ENCODE measurements at places on chromosomes 16 and 17. TPM values are rescaled to one million over a fixed set of nuclear protein-coding genes. Genes with fewer than 3 reads are reported as not detected.

DNA sequence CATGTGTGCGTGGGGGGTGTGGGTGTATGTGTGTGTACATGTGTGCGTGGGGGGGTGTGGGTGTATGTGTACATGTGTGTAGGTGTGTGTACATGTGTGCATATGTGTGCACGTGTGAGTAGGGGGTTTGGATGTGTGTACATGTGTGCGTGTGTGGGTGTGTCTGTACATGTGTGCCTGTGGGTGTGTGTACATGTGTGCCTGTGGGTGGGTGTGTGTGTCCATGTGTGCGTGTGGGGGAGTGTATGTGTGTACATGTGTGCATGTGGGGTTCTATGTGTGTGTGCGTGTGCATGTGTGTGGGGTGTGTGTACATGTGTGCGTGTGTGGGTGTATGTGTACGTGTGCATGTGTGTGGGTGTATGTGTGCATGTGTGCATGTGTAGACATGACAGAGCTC lies 129.1 kb downstream of the C16orf95 start:
- DNase-seq = no peak

- no peak for DNase-seq
Measured at GRCh38 chr17:78075011-78075410, 53.5 kb downstream of the TMC6 start.

DNA sequence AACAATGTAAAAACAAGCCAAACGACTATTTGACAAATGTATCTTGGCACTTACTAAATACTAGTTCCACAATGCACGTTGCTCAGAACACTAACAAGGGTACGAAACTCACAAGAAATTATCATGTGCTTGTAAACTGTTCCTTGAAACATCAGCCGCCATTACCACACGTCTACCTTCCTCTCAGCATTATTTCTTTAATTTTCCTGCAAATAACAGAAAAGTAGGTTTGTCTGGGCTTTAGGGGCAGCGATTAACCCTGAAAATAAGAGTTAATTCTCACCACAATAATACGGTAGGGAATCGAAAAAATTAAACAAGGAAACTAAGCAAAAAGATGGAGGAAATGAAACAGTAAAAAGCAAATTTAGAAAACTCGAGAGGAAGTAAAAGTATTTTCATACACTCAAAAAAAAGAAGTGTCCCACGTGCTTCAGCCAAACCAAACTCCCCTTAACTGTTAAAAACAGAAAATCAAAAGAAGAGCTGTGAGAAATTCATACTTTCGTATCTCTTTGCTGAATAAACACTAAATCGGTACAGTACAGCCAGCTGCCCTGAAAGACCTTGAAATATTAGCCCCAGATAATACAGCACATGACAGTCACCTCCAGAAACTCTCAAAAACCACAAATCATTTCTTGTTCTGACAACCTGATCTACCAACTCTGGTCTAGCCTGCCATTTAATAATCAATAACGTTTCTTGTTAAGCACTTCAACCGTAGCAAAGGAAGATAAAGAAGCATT lies 1.2 kb downstream of the ARHGAP17 start:
- no peak for DNase-seq

- no peak for DNase-seq
Measured at GRCh38 chr17:28857905-28858800, 3.3 kb downstream of the ERAL1 start.

DNA sequence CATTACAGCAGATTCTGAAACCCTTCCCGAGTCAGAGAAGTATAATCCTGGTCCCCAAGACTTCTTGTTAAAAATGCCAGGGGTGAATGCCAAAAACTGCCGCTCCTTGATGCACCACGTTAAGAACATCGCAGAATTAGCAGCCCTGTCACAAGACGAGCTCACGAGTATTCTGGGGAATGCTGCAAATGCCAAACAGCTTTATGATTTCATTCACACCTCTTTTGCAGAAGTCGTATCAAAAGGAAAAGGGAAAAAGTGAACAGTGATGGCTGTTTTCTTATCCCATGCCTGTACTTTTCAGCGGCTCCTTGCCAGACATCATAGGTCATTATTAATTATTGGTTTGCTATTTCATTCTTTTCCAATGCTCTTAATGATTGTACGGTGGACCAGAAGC lies 28.1 kb downstream of the ERCC4 start:
- DNase-seq = no peak

- no peak for DNase-seq
Measured at GRCh38 chr17:69593716-69594115, 179.2 kb downstream of the MAP2K6 start.

DNA sequence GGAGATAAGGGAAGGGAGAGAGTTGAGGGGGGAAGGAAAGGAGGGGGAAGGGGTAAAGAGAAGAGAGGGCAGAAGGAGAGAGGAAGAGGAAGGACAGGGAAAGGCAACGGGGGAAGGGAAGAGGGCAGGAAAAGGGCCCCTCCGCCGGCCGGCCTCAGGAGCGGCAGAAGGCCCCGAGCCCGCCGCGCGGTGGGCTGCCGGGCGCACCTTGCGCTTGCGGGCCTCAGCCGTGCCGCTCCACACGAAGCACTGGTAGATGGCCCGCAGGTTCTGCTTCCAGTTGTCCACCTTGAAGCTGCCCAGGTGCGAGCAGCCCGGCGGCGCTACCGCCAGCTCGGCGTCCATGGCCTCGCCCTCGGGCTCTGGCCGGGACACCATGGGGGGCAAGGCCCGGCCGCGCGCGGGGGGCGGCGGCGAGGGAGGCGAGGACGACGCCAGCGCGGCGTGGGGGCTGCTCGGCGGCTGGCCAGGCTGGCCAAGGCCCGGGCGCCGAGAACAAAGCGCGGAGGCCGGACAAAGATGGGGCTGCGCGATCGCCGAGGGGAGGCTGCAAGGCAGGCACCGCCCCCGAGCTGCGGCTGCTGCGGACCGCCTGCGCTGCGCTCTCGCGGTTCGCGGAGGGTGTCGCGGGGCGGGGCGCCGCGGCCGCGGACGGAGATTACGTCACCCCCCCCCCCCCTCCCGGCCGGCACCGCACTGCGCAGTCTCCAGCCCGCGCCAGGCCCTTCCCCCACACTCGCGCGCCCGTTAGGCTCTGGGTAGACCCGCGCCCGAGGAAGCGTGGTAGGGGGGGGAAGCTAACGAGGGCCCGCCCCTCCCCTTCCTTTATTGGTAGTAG lies at the start of gene USP22:
Gene USP22, minus strand, starts transcription at position 554 of the 838 bp plus-strand sequence. Its CDS starts 176 bp downstream, at position 378.
- peak; percentile 66 for DNase-seq

DNA sequence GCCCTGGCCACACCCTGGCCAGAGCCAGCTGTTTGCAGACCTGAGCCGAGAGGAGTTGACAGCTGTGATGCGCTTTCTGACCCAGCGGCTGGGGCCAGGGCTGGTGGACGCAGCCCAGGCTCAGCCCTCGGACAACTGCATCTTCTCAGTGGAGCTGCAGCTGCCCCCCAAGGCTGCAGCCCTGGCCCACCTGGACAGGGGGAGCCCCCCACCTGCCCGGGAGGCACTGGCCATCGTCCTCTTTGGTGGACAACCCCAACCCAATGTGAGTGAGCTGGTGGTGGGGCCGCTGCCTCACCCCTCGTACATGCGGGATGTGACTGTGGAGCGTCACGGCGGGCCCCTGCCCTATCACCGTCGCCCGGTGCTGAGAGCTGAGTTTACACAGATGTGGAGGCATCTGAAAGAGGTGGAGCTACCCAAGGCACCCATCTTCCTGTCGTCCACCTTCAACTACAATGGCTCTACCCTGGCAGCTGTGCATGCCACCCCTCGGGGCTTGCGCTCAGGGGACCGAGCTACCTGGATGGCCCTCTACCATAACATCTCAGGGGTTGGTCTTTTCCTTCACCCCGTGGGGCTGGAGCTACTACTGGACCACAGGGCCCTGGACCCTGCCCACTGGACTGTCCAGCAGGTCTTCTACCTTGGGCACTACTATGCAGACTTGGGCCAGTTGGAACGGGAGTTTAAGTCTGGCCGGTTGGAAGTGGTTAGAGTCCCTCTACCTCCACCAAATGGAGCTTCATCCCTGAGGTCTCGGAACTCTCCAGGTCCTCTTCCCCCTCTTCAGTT lies 578 bp downstream of the AOC2 start:
- no peak for DNase-seq

- no peak for DNase-seq
Measured at GRCh38 chr16:83296505-83296904, 511.3 kb upstream of the HSBP1 start.

- DNase-seq = peak; percentile 73
Measured at GRCh38 chr16:22161999-22162655, at the start of gene SDR42E2. Gene SDR42E2, plus strand, starts transcription at chr16:22162506. Its CDS starts 3,077 bp downstream, at chr16:22165583.

- DNase-seq = peak; percentile 47
Measured at GRCh38 chr16:48542020-48542473, 67.9 kb downstream of the N4BP1 start.

DNA sequence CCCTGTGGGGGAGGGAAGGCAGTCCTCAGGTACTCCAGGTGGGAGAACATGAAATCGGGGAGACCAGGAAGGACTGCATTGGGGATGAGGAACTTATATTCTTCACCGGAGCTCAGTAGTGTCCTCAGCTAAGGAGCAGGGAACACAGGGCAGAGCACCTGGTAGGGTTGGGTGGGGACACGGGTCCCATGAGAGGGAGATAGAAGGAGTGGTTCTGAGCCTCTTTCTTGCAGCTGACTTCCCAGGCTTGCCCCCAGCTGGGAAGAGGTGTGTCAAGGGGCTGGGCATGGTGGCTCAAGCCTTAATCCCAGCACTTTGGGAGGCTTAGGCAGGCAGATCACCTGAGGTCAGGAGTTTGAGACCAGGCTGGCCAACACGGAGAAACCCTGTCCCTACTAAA lies 2.1 kb downstream of the FHOD1 start:
- DNase-seq = no peak

DNA sequence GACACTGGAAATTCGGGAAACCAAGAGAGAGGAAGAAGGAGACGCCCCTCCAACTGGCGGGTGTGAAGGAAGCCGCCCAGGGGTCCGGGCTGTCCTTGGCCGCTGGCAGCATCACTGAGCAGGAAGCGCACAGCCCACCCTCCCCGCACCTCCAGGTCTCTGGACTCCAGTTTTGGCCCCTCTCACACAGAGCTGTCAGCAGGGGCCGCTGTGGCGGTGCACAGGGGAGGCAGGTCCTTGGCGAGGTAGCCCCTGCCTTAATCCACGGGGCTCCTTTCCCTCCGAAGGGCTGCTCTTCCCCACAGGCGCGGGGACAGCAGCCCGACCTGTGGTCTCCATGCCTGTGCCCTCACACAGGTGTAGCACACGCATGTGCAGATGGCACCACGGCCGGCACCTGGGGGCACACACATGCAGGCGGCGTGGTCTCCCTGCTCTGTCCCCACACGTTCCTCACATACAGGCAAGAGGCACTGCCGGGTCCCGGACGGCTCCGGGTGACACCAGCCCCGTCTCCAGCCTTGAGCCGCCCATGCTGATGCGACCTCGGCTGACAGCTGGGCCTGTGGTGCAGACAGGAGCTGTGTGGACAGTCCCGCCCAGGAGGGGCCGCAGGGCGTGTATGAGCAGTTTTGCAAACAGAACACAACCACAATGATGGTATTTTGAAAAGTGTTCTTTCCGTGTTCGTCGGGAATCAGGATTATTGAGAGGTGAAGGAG lies 26.6 kb upstream of the CHMP6 start:
- DNase-seq = peak; percentile 57

Gene IGFALS
- total RNA-seq = not detected

Gene ETV4
- 1.1 TPM for total RNA-seq

Gene CORO6
- 3.9 TPM for total RNA-seq

Gene CDH1
- 3.3 TPM for total RNA-seq

Gene KCTD19
- 1.1 TPM for total RNA-seq

Gene CFAP119
- total RNA-seq = 8.0 TPM

Gene CIBAR2
- not detected for total RNA-seq
